Stimulated activated CD4-positive, alpha-beta T cell treated with anti-CD3 and anti-CD28 coated beads, Interleukin-12 subunit alpha, Interleukin-12 subunit beta, amount 100 ng/mL, for 24 hours (primary cell): ENCODE measurements at places on chromosomes 2 and 18.

DNA sequence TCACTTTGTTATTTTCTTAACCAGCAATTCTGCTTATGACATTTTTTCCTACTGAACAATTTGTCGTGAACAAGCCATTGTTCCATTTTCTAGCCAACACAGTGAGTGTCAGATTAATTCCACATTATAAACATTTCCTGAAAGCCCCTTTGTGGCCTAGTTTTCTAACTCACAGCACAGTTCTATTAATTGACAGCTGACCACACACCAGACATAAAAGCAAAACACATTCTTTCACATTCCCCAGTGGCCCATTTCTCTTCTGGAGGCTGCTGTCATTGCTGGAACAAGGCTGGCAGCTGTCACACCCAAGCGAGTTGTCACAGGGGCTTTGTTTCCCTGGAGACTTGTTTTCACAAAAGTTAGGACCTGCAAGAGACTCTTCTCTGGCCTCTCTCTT lies 50.7 kb downstream of the RNF152 start:
- no peak for DNase-seq

DNA sequence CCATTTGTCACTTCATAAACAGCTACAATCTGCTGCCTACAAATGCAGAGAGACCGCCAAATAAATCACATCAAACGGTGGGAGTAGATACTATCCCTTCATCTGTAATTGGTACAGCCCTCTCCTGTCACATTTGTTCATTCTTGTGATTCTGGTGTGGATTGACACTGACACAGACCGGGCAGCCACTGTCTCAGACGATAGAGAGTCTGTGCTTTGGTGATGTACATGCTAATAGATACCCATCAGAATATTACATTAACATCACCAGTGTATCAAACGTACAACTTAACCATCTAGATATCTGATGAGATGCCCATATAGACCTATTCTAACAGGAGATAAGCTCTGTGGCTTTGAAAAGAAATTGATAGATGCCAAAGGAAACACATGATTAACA lies 419.7 kb upstream of the ZEB2 start:
- DNase-seq: no peak

- DNase-seq: no peak
Observed at GRCh38 chr18:63253014-63253413, 66.6 kb downstream of the BCL2 start.

DNA sequence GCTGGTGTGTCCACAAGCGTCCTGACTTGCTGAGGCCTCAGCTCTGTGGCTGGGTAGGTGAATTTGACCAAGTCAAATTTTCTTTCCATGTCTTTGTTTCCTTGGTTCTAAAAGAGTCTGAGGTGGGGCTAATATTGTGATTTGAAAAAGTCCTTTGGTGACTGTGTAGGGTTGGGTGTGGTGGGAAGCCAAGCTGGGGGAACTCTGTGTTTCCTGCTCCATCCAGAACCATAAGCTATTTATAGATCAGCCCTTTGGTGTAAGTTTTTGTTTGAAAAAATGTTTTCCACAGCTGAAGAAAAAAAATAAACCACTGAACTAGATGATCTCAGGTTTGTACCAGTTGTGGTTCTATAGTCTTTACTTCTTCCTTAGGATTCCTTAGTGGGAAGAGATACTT lies 462.7 kb downstream of the TGIF1 start:
- DNase-seq: no peak

DNA sequence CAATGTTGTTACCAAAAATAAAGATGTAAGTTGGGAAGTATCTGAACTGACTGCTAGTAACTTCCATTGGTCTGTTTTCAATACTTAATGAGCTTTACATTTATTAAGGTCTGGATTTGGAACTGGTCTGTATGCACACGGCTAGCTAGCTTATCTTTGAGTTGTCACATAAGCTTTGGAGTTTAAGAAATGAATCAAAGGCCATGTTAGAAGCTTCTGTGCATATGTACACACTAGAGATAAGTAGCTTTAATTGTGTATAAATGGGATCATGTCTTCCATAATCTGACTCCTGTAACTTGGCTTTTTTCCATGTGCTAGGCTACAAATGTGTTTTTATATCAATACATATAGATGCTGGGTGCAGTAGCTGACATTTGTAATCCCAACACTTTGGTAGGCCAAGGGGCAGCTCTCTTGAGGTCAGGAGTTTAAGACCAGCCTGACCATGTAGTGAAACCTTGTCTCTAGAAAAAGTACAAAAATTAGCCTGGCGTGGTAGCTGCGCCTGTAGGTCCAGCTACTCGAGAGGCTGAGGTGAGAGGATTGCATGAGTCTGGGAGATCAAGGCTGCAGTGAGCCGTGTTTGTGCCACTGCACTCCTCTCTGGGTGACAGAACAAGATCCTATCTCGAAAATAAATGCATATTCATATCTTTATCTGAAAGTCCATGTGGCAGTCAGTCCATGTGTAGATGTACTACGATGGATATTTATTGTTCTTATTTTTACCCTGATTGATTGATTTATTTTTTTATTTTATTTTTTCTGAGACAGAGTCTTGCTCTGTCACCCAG lies 27.2 kb downstream of the ATIC start:
- no peak for DNase-seq

- DNase-seq: no peak
Observed at GRCh38 chr2:38030635-38031355, 45.2 kb downstream of the CYP1B1 start.

- DNase-seq: no peak
Observed at GRCh38 chr2:115303-115702, 69.0 kb upstream of the FAM110C start.

GRCh38 chr18:9661564-9661963 lies 46.5 kb upstream of the RAB31 start:
- no peak for DNase-seq
